ENCODE measurements at places on chromosomes 16 and 17. TPM values are rescaled to one million over a fixed set of nuclear protein-coding genes. Genes with fewer than 3 reads are reported as not detected.

The TBC1D3C gene
- polyA plus RNA-seq, result not detected

The GRAP gene
- 1.3 TPM for polyA plus RNA-seq

The NEURL4 gene
- 15.7 TPM for polyA plus RNA-seq

The NOL3 gene
- polyA plus RNA-seq, result 36.7 TPM

The KRT32 gene
- 1.9 TPM for polyA plus RNA-seq

The RFNG gene
- 27.4 TPM for polyA plus RNA-seq

The ODF4 gene
- polyA plus RNA-seq, result 0.27 TPM

The CCDC137 gene
- polyA plus RNA-seq, result 22.2 TPM

All from esophagus (tissue), 2 donors.